NCI-H2227 treated with DMSO at 0.1 percent for 48 hours (cell line): ENCODE measurements at places on chromosomes 4 and X.

DNA sequence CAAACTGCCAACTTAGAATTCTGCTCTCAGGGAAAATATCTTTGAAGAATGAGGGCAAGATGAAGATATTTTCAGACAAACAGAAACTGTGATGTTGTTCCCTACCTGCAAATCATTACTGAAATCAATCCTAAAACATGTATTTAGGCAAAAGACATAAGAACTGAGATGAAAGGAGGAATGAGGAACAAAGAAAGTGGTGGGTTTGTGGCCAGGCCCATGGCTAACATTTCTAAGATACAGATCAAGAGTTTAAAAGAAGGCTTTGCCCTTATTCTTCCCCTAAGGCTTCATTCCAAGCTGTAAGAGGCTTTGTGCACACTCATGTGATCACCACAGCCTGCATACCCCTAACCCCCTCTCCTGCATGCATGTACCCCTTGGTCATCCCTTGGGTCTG lies 46.5 kb downstream of the ADGRG2 start:
- no peak for DNase-seq

DNA sequence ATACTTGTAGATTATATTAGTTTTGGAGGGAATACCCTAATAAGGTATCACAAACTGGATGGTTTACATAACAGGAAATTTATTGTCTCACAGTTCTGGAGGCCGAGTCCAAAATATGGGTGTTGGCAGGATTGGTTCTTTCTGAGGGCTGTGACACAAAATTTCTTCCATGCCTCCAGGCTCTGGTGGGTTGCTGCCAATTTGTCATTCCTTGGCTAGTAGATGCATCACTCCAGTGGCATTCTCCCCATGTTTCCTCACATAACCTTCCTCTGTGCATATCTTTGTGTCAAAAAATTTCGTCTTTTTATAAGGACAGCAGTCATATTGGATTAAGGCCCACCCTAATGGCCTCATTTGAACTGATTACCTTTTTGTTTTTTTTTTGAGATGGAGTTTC lies 49.3 kb downstream of the APELA start:
- no peak for DNase-seq

- no peak for DNase-seq
Observed at GRCh38 chr4:84501721-84502267, 2.7 kb upstream of the NKX6-1 start.

- no peak for DNase-seq
Observed at GRCh38 chrX:9337046-9337445, 127.8 kb upstream of the TBL1X start.

DNA sequence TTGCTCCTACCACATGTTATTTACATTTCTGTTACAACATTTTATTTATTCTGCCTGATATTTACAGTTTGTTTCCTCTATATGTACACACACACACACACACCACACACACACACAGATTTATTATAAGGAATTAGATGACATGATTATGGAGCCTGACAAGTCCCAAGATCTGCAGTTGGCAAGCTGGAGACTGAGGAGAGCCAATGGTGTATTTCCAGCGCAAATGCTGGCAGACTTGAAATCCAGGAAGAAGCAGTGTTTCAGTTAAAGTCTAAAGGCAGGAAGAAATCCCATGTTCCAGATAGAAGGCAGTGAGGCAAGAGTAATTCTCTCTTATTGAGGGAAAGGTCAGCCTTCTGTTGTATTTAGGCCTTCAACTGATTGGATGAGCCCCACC lies 1.8 kb upstream of the KLHL4 start:
- DNase-seq: no peak

DNA sequence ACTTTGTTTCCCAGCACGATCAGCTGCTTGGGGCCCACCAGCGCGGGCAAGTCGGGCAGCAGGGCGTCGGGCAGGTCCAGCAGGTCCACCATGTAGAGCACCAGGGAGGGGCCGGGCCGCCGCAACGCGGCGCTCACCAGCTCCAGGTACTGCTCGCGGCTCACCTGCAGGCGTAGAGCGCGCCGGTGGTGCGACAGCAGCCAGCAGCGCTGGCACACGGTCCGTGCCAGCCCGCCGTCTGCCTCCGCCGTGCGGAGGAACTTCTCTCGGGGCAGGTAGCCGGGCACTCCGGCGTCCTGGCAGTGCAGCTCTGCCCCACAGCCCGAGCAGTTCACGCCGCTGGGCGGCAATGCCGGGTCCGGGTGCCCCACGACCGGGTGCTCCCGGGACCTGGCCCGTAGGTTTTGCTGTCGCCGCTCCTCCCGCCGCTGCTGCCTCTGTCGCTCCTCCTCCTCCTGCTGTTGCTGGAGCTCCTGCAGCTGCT lies 527 bp downstream of the NOA1 start:
- DNase-seq: no peak

- DNase-seq: no peak
Observed at GRCh38 chr4:5971078-5971450, 47.2 kb downstream of the C4orf50 start.

DNA sequence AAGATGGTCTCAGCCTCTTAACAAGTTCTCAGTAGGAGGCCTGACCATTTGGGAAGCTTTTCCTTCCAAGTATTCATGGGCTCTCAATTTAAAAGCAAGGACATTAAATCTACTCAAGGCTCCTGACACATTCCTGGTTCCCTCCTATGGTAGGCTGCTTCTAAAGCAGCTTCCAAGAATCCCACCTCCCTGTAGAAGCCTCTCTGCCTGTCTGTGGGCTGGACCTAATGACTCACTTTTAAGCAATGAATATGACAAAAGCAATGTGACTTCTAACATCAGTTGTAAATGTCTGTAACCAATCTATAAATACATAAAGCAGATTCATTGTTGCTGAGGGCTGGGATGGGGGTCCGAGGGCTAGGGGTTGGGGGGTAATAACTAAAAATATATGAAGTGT lies 99.5 kb upstream of the FAM9B start:
- no peak for DNase-seq

DNA sequence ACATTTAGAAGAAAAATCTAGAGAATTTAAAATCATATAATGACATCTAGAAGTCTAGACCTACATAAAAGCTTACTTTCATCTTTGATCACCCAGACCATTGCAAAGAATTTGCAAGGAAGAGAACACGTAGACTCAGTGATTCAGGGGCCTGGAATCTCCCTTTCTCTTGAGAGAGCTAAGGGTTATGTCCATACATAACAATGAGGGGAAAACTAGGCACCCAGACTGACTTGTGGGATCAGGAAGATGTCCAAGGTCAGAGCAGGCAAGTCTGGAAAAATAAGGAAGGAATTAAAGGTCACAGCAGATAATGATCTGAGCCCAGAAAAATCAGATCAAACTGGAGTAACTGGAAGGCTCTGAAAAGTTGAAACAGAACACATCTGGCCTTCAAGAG lies 198.4 kb upstream of the SFRP2 start:
- DNase-seq: no peak

GRCh38 chr4:88418411-88418810 lies 38.5 kb upstream of the HERC5 start:
- no peak for DNase-seq

GRCh38 chrX:68570598-68570997 lies 71.7 kb downstream of the YIPF6 start:
- DNase-seq: no peak

DNA sequence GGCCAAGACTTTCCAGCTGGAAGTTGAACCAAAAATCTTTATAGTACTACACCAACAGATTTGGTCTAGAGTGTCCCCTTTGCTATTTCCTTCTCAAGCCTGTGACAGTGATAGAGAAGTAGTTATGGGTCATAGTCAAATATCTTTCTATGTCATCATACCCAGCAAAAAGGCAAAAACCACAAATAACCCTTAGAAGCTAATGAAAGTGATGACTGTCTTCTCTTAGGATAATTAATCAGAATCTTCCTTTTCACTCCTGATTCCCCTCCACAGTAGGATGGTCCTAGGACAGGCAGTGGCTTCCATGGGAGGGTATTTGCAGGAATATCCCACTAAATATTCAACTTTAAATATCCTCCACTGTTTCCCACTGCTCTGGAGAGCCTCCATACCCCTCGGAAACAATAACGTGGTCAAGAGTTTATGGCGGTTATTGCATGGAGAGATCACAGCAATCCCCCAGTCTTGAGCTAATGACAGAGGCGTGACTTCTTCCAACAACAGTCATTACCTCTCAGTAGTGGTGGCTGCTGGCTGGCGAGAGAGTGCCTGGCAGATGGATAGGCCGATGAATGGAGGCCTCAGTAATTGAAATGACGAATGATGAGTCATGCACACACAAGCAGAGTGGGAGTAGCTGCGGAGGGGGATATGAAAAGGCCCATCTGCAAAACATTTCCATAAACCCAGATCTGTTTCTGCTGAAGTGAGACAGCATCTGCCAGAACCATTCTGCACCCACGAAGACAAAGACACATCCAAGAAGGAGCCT lies 154.9 kb downstream of the STK32B start:
- peak; percentile 84 for DNase-seq

DNA sequence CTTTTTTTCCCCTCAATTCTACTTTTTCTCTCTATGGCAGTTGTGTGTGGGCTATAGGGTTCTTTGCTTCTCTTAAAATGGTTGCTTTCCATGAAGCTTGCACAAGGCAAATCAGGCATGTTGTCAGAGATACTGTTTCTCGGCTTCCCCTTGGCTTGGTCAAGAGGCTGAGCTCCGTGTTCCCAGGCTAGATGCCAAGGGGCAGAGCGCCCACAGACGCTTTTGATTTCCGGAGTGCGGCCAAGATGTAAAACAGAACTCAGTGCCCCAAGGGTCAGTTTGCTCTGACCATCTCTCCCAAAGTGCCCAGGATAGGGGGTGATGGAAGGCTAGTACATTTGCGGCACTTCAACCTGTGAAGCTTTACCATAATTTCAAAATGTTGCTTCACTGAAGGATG lies 64.2 kb upstream of the DIPK2B start:
- no peak for DNase-seq

- no peak for DNase-seq
Observed at GRCh38 chrX:150848914-150849365, 49.5 kb downstream of the CD99L2 start.

DNA sequence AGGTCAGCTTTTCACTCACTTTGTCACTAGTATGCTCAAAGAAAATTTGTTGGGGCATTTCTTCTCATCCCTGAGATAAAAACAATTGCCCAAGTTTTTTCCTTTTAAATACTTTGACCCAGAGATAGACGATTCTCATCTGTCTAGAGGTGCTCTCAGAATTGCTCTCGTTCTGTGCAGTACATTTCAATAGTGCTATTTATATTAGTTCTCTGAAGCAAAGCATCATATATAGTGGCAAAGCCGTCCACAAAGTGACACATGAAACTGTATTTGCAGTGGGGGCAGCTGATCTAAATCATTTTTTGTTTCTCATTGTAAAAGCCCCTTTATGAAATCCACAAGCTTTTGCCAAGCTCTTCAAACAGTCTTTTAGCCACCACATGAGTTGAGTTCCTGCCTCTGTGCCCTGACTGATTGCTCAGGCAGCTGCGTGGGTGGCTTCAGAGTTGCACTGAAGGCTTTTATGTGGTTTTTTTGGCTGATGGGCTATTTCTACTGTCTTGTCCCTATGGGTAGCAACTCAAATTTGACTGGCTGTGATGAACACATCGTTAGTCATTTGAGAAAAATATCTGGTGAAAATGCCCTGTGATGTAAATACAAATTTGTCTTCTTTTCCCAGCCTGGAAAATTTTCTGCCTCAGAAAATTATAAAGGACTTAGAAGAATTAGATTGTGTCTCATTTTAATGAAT lies 119.1 kb upstream of the OTUD4 start:
- DNase-seq: no peak

DNA sequence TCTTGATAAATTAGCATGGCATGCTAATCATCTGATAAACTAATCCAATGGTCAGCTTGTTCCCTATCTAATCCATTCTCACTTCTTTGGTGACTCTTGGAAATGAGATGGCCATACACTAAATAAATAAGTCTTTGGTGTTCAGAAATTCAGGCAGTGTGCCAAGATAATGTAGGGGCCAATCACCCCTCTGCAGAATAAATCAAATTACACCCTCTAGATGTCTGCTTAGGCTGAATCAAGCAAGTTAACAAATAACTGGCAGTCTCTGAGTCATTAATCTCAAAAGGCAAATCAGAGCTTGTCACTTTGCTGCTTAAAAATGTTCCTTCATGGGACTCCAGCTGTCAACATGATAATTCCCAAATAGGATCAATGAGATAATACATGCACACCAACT lies 97.4 kb downstream of the NLGN4X start:
- DNase-seq: no peak

GRCh38 chr4:94828882-94829281 lies 71.1 kb downstream of the BMPR1B start:
- no peak for DNase-seq

DNA sequence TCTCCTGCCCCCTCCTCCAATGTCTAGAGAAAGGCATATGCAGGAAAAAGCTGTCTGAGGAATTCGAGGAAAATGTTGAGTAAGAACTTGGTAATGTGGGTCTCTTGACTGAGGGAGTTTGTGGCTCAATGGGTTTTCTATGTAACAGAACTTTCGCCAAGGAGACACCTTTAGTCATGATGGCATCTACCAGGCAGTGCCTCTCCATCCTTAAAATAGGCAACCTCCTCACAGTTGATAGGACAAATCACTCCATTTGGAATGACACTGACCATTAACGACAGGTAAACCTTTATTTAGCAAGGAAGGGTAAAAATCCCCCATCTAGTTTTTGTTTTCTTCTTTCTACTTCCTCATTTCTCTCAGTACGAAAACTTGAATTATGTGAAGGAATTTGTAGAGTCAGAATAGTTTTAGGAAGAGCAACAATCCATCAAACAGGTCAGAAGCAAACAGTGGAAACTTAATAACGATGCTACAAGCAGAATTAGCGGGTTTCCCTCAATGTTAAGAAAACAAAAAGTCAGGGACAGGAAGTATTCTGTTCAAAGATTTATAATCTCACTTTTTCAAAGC lies 2.7 kb downstream of the GSX2 start:
- no peak for DNase-seq

- DNase-seq: no peak
Observed at GRCh38 chr4:119210775-119211174, 1.7 kb upstream of the USP53 start.

- DNase-seq: no peak
Observed at GRCh38 chr4:15848191-15848842, 70.2 kb downstream of the CD38 start.

- DNase-seq: no peak
Observed at GRCh38 chr4:1752284-1753041, 31.1 kb downstream of the TACC3 start.

GRCh38 chr4:40719008-40719623 lies 30.6 kb upstream of the NSUN7 start:
- no peak for DNase-seq

GRCh38 chrX:149495573-149496071 lies 9.5 kb downstream of the IDS start:
- DNase-seq: no peak

GRCh38 chr4:140893939-140894338 lies 137.8 kb upstream of the TBC1D9 start:
- no peak for DNase-seq

GRCh38 chr4:172725581-172725980 lies 443.0 kb upstream of the GALNT7 start:
- DNase-seq: no peak

- no peak for DNase-seq
Observed at GRCh38 chrX:10526451-10526850, 93.9 kb downstream of the MID1 start.

DNA sequence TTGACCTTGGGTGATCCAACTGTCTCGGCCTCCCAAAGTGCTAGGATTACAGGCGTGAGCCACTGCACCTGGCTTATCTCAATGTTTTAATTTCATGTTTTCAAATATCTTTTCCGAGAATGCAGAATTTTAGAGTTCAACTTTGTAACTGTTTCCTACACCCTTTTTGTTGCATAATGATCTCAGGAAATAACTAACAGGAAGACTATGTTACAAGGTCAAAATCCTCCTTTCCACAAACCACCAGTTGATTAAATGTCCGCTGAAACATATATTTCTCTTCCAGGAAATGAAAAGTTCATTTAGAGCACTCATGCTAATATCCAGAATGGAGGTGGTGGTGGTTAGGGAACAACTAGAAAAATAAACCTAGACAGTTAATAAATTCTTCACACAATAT lies 377.8 kb downstream of the PPP4R3C start:
- DNase-seq: no peak
